ENCODE measurements at places on chromosomes 5 and 9.

GRCh38 chr9:91179237-91180138 lies 182.2 kb downstream of the AUH start:
- DNase-seq: no peak

GRCh38 chr9:115195912-115196311 lies 78.0 kb upstream of the TNC start:
- DNase-seq: no peak

- DNase-seq: peak; percentile 29
These were observed 289.4 kb downstream of the EFNA5 start for GRCh38 chr5:107381189-107381856.

GRCh38 chr5:124180875-124181461 lies 565.5 kb downstream of the ZNF608 start:
- DNase-seq: no peak

DNA sequence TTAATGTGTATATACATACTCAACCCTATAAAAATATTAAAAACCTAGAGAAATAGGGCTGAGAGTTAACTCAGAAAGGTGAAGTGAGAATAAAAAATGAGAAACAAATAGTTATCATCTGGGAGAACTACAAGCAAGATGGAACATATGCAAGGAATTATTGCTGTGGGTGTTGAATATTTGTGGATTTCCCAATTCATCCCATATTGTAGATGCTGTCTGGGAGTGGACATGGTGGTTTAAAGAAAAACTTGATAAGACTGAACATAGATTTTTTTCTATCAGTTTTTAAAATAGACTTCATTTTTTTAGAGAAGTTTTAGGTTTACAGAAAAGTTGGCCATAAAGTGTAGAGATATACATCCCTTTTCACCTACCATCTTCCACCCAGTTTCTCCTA lies 263.5 kb downstream of the SPATA31D1 start:
- no peak for DNase-seq

DNA sequence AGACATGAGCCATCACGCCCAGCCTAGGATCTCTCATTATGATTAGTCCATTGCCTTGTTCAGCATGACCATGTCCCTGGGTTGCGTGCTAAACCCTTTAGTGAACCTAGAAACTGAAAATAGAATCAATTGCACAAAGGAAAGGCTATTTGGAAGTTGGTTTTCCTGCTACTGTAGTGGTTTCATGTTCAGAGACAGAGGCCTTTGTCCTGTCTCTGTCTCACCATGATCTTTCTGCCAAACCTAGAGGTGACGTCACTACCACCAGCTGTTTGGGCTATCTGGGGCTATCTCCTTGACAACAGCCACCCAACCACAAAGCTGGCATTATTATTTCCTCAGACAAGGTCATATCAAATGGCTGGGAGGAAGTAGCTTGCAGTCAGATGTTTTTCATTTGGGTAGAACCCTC lies 4.0 kb upstream of the CDK5RAP2 start:
- DNase-seq: peak; percentile 73

DNA sequence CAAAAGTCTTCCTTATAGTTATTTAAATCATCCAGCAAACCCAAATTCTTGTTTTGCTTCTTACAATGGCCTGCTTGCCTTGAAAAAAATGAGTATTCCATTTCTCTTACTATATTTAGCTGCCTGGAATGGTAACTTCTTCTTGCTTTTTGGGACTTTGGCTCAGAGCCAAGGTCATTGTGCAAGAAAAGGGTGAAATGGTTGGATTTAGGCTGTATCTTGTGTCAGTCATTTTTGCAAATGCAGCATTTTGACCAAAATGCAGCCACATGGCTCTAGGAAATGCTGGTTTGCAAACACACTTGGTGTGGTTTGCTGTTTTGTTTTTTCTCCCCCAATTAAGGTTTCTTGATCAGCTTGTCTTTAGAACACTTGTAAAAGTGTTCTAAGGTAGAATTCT lies 133.3 kb upstream of the ELL2 start:
- no peak for DNase-seq

DNA sequence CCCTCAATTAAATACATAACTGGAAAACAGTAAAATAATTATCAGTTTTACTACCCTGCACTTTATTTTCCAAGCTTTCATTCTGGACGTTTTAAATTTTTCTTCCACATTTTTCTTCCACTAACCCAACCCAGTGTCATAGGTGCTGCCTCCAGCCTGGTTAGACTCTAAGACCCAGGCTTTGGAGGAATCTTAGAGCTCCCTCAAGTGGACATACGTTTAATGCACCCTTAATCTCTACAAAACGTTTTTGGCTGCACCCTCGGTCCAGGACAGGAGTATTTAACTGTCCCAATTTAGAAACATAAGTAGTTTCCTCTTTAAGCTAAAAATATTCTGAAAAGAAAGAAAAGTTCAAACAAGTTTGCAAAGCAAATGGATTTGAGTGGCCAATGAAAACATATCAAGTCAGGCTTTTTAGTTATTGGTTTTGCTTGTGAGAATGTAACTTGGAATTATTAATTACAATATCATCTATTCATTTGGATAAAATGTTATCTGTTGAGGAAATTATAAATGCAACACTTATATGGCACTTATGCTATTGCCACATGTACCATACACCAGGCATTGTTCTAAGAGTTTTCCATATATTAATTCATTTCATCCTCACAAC lies 38.9 kb downstream of the CDH6 start:
- peak; percentile 28 for DNase-seq

- DNase-seq: no peak
These were observed 202.4 kb downstream of the SLIT3 start for GRCh38 chr5:169098331-169099121.

GRCh38 chr9:571066-571465 lies 270.4 kb upstream of the DMRT1 start:
- no peak for DNase-seq

DNA sequence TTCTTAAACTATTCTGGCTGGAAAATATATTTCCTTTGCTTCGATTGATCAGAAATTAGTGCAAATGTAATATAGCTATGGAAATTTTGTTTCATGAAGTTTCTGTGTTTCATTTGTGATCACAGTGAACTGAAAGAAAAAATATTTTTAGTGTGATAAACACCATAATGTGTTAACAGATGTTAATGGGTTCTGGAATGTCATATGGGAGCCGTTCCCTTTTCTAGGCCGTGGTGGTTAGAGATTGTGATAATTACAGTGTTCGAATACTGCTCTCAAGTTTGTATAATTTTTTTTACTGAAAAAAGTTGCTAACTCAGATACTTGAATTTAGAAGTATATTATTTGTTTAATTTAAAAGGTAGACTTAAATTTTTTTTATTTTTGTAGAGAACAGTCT lies 19.3 kb downstream of the GAPVD1 start:
- no peak for DNase-seq

- no peak for DNase-seq
These were observed 26.9 kb downstream of the SLC6A3 start for GRCh38 chr5:1418238-1418920.

GRCh38 chr9:19754921-19755320 lies 33.9 kb downstream of the SLC24A2 start:
- DNase-seq: no peak

GRCh38 chr5:35554016-35554415 lies 63.6 kb upstream of the SPEF2 start:
- DNase-seq: peak; percentile 84

- peak; percentile 73 for DNase-seq
These were observed 99.4 kb downstream of the C5orf15 start for GRCh38 chr5:133868946-133869518.

GRCh38 chr5:119366540-119366881 lies 10.7 kb downstream of the TNFAIP8 start:
- DNase-seq: no peak

- DNase-seq: no peak
These were observed 204.9 kb upstream of the TRPM3 start for GRCh38 chr9:71326360-71326759.

GRCh38 chr9:98080326-98080725 lies 23.8 kb downstream of the NANS start:
- DNase-seq: no peak

- peak; percentile 33 for DNase-seq
These were observed 206.3 kb downstream of the CSNK1G3 start for GRCh38 chr5:123718238-123718637.

- no peak for DNase-seq
These were observed 57.2 kb downstream of the MTRR start for GRCh38 chr5:7925961-7926695.

DNA sequence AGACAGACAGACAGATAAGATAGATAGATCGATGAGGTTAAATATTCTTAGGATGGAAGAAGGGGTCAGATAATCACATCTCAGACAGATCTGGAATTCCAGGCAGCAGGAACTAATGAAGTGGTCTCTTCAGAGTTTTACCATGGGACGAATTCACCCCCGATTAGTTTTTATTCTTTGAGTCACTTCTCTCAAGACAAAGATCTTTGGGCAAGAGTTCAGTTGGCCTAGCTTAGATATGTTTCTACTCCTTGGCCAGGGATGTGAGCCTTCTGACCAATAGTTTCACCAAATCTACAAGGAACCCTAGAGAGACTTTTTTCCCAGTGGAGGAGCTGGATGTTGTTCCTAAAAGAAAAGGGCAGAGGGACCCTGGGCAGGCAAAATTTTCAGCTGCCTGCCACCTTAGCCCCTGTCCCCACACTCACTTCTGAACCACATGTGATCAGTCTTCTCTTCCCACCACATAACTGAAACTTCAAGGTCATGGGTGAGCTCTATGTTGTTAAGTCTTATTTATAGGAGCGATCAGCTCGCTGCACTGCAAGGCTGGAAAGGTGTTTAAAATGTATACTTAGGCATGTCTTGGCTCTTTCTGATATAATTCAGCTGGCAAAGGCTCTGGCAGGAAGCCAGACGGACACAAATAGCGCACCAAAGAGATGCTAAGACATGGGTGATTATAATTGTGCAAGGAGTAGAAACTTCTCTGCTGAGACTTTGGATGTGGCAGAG lies 132.9 kb downstream of the PALM2AKAP2 start:
- no peak for DNase-seq

DNA sequence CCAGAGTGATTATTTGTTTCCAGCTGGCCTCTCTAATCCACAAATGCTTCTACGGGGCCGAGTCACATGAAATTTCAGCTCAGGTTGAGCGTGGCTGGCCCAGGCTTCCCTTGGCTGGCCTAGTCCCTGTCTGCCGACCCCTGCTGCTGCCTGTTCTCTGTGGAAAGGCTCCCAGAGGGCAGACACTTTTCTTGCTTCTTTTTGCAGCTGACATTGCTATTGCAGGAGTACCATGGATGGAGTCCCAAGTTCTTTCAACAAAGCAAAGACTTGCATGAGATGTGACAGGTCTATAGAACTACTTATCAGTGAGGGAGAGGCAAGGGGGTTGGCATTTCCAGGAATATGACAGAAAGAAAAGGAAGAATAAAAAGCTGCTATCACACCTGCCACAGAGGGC lies 287.4 kb upstream of the ARRDC3 start:
- no peak for DNase-seq

DNA sequence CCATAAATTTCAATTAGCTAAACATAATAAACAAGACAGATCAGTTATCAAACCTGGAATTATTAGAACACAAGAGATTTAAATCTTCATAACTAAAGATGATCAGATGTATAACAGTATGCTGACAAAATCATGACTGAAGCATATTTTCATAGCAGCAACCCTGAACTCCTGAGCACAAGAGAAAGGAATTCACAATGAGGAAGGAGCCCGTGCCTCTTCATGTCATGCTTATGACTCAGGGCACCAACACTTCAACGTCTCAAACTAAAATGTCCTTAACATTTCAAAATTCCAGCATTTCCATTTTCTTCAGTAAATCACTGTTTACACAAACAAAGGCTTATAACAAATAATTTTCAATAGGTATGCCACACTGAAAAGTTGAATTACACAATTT lies 6.7 kb downstream of the AP3B1 start:
- no peak for DNase-seq

DNA sequence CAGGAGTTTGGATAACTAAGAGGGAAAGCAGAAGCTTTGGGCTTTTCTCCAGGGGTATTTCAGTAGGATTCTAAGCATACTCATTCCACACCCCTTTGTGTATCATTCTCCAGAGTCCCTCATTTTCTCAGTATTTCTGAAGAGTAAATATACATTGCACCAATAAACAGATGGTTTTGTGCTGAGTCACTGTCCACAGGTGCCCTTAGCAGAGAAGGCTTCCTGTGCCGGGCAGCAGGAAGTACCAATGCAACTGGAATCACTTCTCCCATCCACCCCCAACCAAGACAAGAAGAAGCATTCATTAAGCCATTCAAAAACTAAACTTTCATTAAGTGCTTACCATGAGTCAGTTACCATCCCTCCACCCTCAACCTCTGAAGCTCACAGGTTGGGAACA lies 3.6 kb upstream of the CCNJL start:
- DNase-seq: no peak

- no peak for DNase-seq
These were observed 127.7 kb downstream of the CPLANE1 start for GRCh38 chr5:37121465-37121864.

DNA sequence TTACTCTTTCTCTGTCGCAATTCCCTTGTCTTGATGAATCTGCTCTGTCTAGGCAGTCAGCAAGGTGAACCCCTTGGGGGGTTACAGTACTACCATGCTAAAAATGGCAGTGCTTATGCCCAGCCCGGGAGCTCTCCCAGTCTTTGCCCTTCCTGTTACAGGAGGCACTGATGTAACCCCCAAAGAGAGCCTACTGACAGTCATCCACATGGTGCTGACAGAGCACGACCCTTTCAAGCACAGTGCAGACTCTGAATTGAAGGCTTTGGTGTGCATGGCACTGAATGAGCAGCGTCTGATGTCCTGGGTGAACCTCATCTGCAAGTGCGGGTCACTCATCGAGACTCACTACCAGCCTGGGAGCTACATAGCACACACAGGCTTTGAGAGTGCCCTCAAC lies 34.5 kb upstream of the SLC36A2 start:
- DNase-seq: no peak

- DNase-seq: no peak
These were observed 13.2 kb downstream of the GZMK start for GRCh38 chr5:55037046-55037771.

DNA sequence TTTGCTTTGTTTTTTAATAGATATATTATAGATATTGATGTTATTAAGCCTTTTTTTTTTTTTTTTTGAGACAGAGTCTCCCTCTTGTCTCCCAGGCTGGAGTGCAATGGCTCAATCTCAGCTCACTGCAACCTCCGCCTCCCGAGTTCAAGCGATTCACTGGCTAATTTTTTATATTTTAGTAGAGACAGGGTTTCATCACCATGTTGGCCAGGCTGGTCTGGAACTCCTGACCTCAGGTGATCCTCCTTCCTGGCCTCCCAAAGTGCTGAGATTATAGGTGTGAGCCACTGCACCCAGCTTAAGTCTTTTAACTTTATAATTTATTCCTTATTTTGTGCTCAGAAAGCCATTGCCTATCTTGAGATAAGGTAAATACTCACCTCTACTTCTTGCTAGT lies 24.2 kb upstream of the RAD23B start:
- no peak for DNase-seq

DNA sequence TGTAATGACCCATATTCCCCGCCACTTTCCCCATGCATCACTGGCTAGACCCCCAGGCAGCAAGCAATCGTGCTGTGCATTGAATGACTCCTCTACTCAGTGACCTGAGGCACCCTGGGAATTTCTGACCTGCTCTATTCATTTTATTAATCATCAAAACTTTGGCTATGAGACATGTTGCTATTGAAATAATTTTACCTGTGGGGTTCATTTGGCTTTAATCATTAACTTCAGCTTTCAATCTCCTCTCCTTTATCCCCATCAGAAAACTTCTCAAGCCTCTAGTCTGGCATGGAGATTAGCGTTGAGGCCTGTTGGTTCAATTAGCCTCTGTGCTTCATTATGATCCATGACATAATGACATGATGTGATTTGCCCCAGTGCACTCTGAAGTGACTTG lies 429.0 kb downstream of the ZNF608 start:
- no peak for DNase-seq

Data from muscle of back (tissue), 13 donors.